ENCODE measurements at places on chromosomes 7 and 10.

DNA sequence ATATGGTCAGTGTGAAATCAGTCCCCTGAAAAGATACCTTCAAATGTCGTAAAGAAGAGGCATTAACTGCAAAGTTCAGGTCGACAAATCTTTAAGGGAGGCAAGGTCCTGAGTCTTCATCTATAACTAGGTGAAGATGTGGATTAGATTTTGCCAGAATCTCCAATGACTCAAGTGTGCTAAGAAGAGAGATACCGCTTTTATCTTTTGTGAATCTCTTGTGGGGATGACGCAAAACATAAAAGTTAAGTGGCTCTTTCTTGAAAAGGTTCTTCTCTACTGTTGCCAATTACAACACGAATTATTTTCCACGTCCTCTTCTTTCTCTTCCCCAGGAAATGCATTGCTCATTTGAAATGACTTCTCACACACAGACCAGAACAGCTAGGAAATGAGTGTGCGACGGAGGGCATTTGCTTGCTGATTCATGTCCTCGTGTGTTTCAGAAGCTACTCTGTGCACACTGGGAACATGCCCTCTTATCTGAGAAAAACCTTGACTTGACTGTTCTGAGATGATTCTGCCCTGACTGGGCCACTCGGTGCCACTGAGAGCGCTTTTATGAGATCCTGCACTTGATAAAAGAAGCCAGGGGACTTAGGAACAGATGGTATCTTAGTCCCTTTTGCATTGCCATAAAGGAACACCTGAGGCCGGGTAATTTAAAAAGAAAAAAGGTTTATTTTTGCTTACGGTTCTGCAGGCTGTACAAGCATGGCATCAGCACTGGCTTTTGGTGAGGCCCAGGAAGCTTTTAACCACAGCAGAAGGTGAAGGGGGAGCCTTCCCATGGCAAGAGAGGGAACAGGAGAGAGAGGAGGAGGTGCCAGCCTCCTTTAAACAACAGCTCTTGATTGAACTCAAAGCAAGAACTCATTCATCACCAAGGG, 169.5 kb upstream of the PFKP start:
- DNase-seq = no peak

DNA sequence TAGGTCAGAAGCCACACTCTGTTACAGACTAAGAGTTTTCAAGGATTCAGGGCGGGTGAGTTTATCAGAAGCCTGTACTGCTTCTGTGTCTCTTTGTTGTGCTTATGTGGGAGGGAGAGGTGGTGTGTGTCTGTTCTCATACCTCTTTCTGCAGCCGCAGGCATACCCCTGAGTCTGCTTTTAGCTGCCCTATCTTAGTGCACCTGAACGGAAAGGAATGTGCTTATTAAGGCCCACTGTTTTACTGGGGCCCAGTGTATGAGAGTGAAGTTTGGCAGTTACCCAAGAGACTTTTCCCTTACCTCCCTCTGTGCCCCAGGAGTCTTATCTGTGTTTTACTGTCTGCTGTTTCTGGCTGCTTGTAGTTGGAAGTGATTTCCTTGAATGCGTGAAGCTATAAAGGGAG, 104.3 kb downstream of the TYW1 start:
- DNase-seq = no peak

- DNase-seq = peak; percentile 18
Measured at GRCh38 chr7:142431491-142431890, 173.6 kb upstream of the PRSS58 start.

- no peak for DNase-seq
Measured at GRCh38 chr10:104277785-104278184, 8.8 kb downstream of the GSTO2 start.

DNA sequence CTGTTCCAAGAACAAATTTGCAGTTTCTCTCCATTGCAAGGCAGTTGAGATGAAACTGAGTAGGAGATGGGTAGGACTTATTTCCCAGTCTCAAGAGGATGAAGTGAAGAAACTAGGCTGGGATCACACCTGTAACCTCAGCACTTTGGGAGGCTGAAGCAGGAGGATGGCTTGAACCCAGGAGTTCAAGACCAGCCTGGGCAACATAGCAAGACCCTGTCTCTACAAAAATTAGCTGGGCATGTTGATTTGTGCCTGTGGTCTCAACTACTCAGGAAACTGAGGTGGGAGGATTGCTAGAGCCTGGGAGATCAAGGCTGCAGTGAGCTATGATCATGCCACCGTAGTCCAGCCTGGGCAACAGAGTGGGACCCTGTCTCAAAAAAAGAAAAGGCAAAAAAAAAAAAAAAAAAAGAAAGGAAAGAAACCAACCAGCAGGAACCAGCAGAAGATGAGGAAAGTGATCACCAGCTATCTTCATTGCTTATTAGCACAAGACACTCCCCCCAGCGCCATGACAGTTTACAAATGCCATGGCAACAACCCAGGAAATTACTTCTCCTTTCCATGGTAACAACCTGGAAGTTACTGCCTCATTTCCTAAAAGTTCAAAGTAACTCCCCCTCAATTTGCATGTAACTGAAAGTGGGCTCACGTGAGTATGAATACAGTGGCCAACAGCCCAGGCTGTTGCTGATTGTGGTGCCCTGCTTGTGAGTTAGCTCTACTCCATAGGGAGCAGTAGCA, 18.3 kb upstream of the ST8SIA6 start:
- no peak for DNase-seq

- no peak for DNase-seq
Measured at GRCh38 chr10:112677689-112678088, 230.7 kb downstream of the VTI1A start.
